ENCODE measurements at places on chromosomes 2 and 18.

- DNase-seq, result no peak
Measured at GRCh38 chr2:227450926-227451654, 20.9 kb upstream of the AGFG1 start.

DNA sequence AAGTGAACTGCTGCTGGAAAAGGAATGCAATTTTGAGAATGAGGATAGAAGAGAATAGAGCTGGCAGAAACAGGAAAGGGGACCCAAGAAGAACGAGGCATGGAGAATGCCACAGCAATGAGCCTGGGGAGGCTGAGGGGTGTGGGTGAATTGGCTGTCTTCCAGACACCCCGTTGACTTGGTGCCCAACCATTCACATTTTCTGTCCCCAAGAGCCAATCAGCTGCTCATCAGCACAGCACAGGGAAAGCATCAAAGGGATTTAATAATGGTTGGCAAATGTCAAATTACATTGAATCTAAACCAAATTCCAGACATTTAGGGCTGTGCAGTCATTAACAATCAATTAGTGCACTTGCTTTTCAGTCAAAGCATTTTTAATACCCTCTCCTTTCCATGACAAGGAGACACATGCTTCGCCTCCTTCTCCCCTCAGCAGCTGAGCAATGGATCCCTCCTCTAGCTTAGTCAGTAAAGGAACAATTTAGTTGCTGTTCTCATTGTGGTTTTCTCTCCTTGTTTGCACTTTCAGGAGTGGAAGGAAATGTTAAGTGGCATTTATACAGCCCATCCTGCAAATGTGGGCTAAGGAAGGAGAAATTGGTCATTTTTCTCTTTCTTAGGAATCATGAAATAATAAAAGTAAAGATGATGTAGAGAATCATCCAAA is 98.8 kb downstream of the KLF7 start:
- DNase-seq, result no peak

- DNase-seq, result no peak
Measured at GRCh38 chr2:26927221-26927620, 43.2 kb upstream of the MAPRE3 start.

GRCh38 chr2:26621469-26622199 is 19.5 kb downstream of the CIB4 start:
- no peak for DNase-seq

- DNase-seq, result no peak
Measured at GRCh38 chr2:28639836-28640235, 111.8 kb upstream of the PPP1CB start.

DNA sequence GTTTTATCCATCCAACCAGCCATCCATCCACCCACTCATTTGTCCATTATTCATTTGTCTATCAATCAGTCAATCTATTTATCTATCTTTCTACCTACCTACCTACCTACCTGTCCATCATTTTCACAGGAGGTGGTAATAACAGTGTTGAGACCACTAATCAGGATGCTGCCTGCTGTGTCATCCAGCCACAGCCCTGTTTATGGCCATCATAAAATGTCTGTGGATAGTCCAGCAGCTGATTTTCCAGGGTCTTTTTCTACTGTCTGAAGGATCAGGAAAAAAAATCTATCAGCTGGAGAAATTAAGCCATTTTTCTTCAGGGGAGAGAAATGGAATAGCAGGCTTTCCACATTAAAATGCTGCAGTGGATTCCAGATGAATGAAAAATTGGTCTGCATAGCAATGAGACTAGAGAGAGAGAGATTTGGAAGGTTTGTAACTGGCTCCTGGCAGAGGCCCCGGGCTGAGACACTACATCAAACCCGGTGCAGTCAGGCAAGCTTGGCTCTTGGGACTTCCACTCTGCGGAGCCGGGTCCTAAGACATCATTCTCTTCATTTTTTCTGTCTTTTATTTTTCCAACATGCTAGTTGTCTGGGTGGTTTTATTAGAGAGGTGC is 33.0 kb upstream of the BOD1L2 start:
- no peak for DNase-seq

DNA sequence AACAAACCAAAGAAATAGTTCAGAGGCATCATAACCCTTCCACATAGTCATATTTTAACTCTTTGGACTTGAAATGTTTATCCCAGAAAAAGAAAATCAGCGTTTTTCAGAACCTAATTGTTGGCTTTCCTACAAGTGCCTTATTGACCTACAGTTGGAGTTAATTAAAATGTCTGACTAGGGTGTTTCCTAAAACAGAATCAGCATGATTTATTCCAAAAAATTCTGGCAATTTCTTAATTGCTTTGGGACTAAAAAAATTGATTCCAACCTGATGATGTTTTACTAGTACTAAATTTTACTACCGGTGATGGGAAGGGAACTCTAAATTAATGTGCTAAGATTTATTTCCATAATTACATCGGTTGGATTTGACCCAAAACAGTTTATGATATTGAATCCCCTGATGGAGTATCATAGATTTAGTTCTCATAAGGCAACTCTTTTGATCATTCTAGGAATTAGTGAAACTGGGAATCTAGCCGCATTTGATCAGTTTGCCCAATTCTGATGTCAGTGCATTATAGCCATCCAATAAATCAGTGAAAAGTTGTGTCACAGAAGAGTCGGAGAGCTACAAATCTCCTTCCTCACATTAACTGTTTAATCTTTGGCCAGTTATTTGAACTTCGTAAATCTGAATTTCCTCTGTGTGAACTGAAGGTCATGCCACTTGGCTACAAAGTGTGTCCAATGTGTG is 134.3 kb upstream of the DSEL start:
- no peak for DNase-seq

DNA sequence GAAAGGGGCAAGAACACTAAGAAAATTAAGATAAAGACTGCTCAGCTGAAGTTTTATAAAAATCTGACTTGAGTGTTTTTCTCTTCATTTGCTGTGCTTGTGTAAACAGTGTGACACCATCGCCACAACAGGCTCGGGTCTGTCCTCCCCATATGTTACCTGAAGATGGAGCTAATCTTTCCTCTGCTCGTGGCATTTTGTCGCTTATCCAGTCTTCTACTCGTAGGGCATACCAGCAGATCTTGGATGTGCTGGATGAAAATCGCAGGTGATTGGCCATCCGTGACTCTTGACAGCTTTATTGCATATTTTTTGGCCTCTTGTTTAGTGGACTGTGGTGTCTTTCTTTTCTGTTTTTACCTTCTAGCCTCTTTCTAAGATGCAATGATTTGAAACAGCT is 22.1 kb downstream of the MFF start:
- no peak for DNase-seq

DNA sequence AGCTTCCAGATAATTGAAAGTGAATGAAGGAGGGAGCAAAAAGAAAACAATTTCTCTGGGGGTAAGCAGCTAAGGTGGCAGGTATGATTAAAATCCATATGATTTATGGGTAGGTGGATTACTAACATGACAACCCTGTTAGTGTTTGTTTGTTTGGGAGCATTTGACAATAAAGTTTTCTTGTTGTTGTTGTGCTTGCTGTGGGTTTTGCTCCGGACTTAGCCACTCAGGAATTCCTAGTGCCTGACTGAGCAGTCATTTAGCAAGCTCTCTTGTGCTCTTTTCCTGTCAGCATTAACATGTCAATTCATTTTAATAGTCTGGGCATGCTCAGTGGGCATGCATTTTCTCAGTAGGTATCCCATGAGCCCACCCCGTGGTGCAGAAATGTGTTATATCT is 674.8 kb upstream of the ZEB2 start:
- no peak for DNase-seq

DNA sequence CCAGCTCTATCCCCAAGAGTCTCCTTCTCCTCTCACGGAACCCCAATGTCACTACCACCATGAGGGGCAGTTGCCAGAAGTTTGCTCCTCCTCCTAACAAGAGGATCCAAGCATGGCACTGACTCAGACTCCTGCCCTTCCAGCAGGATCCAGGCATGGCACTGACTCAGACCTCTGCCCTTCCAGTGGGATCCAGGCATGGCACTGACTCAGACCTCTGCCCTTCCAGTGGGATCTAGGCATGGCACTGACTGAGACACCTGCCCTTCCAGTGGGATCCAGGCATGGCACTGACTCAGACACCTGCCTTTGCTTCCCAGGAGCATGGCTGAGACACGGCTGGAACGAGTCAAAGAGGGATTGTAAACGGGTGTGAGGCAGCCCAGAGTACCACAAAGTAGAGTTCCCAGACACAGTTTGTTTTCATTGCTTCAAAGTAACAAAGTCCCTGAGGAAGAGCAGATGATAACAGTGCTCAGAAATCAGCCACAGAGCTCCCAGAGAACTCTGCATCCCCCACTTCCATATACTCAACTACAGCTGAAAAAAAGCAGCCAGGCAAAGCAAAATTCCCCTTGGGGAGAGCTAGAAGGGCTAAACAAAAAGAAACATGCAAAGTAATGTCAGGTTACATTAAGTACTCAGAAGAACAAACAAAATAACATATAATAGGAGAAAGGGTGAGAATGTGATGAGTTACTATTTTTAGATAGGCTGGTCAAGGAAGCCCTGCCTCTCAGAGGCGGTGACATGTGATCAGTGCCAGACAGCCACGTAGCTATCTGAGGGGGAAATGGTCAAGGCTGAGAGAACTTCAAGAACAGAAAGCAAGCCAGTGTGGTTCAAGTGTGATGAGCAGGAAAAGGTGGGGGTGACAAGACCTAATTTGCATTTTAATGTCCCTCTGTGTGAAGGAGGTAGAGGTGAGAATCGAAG is 3.0 kb downstream of the BUB1 start:
- peak; percentile 19 for DNase-seq

DNA sequence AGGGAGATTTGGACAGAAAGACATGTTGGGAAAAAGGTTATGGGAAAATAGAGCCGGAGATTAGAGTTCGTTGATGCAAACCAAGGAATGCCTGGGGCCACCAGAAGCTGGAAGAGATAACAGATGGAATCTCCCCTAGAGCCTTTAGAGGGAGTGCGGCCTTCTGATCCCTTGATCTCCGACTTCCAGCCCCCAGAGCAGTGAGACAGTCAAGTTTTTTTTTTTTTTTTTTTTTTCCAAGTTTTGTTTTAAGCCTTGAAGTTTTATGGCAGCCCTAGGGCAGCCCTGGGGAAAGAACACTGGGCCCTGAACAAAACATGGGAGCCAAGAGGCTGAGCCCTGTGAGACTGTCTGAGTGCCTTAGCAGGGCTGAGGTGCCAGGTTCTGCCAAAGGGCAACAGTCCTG is 6.5 kb downstream of the DGKD start:
- no peak for DNase-seq

DNA sequence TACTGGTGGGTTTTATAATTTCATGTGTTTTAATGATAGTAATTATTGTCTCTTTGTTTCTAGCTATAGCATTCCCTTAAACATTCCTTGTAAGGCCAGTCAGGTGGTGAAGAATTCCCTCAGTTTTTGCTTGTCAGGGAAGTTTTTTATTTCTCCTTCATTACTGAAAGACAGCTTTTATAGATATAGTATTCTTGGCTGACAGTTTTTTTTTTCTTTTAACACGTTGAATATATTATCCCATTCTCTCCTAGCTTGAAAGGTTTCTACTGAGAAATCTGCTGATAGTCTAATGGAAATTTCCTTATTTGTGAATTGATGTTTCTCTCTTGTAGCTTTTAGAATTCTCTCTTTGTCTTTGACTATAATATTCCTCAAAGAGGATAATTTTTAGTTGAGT is 46.8 kb downstream of the ASB1 start:
- DNase-seq, result no peak

GRCh38 chr2:61425605-61426155 is 45.2 kb downstream of the USP34 start:
- DNase-seq, result no peak

DNA sequence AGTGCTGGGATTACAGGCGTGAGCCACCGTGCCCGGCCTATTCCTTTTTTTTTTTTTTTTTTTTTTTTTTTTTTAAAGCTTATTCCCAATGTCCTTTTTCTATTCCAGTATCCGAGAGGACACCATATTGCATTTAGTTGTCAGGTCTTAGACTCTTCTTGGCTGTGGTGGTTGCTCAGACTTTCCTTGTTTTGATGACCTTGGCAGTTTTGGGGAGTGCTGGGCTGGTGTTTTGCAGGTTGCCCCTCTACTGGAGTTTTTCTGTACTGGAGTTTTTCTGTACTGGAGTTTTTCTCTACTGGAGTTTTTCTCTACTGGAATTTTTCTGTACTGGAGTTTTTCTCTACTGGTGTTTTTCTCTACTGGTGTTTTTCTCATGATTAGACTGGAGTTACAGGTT is 149.2 kb downstream of the TANC1 start:
- DNase-seq, result no peak

DNA sequence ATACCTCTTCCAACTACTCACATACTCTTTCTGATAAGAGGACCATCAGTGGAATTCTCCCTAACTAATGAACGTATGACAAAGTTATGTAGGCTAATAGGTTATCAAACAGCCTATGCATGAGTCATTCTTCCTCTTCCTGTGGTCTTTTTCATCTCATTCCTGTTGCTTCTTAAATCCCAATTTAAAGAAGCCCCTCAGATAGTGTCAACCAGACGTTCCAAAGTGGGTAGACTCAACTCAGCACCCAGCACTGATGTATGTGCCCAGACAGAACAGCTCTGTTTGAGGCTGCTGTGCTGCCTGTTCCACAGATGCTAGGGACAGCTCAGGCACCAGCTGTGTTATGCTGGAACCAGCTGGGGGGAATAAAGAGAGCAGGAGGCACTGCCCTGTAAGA is 52.6 kb downstream of the CXCR4 start:
- no peak for DNase-seq

- DNase-seq, result no peak
Measured at GRCh38 chr2:144603334-144603733, 83.4 kb upstream of the ZEB2 start.

DNA sequence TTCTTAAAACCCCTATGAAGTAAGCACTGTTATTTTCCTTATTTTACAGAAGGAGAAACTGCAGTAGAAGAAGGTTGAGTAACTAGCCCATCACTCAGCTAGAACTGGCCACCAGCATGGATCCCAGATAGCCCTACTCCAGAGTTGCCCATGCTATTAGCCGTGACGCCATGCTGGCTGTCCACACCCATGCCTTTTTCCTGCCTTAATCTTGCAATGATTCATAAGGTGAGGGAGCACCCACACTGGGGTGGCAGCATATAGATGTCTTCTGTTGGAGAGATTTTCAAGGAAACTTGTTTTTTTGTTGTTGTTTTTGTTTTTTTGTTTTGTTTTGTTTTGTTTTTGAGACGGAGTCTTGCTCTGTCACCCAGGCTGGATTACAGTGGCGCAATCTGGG is 204.1 kb upstream of the HAAO start:
- DNase-seq, result no peak

All from stimulated activated CD8-positive, alpha-beta memory T cell treated with anti-CD3 and anti-CD28 coated beads, Interleukin-2, amount 100 ng/mL, for 1 hour (primary cell).